ENCODE measurements at places on chromosomes 4 and X.

- DNase-seq: no peak
Observed at GRCh38 chr4:151093203-151093602, 6.2 kb upstream of the RPS3A start.

- DNase-seq: no peak
Observed at GRCh38 chr4:185096032-185096653, 46.9 kb upstream of the SLC25A4 start.

DNA sequence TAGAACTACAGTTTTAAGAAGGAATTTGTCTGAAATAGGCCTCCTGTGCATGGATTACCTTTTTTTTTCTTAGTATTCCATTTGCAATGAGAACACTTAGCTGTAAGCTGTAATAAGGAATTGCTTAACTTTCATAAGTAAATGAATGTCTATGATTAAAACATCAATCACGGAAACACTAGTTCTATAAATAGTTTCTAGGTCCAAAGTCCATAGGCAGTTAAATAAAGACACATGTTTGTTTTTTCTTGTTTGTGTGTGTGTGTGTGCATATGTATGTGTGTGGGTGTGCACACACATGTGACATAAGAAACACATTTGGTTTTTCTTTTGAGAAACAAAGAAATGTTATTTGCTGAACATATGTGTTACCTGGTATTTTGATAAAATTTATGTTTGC, 11.2 kb downstream of the GPRIN3 start:
- DNase-seq: no peak

DNA sequence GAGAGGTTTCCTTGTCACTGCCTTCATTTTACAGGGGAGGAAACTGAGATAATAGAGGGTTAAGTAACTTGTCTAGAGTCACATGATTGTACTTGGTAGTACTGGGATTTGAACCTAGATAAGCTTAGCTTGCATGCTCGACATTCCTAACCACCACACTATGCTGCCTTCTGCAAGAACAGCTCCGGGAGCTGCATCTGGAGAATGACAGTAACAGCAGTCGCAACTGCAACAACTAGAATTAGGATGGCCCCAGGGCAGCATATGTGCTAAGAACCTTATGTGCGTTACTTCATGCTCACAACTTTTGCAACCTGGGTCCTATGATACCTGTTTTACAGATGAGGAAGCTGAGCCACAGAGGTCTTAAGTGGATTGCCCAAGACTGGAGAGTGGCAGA, 89.5 kb upstream of the LCORL start:
- DNase-seq: no peak

DNA sequence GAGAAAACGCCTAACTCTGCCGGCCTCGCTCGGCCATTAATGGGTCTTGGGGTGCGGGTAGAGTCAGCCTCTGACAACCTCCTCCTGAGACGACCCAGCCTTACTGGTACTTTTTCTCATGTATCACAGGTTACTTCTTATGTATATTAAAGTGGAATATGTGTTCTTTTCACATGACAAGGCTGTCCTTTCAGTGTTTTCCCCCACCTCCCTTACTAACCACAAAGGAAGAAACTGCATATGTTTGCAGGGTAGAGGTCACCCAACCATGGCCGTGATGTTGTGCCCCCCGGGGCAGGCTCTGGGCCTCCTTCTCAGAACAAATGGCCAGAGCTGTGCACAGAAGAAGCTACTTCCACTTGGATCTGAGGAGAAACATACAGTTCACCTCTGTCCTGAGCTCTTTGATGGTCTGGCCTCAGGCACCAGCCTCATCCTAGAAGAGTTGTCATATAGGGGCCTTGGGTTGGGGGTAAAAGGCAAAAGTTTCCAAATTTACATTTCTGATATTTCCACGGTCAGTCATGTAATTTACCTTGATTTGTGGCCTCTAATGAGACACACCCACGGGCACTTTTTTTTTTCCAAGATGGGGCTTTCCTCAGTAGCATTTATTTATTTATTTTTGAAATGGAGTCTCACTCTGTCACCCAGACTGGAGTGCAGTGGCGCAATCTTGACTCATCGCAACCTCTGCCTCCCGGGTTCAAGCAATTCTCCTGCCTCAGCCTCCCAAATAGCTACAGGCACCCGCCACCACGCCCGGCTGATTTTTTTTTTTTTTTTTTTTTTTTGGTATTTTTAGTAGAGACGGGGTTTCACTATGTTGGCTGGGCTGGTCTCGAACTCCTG, 1.9 kb downstream of the SOWAHD start:
- DNase-seq: no peak

- no peak for DNase-seq
Observed at GRCh38 chrX:9172464-9172850, 138.5 kb upstream of the FAM9B start.

DNA sequence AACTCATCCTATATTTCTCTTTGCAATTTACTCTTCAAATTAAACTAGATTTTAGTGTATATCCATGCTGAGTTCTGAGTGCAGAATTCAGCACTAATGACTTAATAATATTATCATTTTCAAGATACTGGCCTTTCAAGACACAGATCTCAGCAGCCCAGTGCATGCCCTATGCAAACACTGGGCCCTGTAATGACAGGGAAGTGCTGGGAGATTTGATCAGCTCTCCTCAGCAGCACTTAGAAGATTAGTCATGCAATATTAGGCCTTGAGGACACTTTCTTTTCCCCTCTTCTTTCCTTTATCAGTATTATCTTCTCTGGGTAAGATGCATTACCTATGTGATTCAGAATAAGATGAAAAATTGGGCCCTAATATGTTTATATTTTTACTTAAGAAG, 207.1 kb downstream of the PPP3CA start:
- DNase-seq: no peak

GRCh38 chrX:41090568-41091238, 5.5 kb downstream of the USP9X start:
- DNase-seq: no peak

Measured in fibroblast of skin of left biceps (primary cell).